ENCODE measurements at places on chromosomes 6 and 20.

GRCh38 chr6:20566109-20566508 lies 31.9 kb downstream of the CDKAL1 start:
- DNase-seq, result no peak

GRCh38 chr6:14734416-14735340 lies 511.2 kb upstream of the JARID2 start:
- DNase-seq, result peak; percentile 88

DNA sequence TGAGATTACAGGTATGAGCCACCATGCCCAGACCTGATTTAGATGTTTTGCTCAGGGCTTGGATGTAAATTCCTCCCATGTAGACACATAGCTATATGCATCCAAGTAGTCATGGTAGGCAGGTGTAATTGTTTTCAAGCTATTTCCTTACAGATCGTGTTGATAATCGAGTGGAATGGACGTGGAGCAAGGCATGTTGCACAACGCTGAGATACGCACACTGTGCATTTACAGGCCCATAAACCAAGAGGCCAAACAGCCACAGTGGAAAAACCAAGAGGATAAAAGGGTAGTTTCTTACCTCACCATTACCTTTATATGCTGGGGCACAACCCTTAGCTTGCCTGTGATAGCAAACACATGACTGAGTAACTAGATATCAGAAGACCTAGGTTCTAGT lies 51.0 kb upstream of the ADGRF1 start:
- no peak for DNase-seq

- no peak for DNase-seq
Measured at GRCh38 chr20:9483131-9483530, 31.3 kb upstream of the LAMP5 start.

GRCh38 chr6:119267126-119267905 lies 82.2 kb downstream of the MAN1A1 start:
- DNase-seq, result no peak

- DNase-seq, result no peak
Measured at GRCh38 chr6:21808045-21808470, 214.5 kb downstream of the SOX4 start.
